ENCODE measurements at places on chromosomes 6 and 20.
A peak's percentile ranks its signal among the peaks of the same experiment; 100 is the strongest.

- no peak for DNase-seq
Measured at GRCh38 chr6:21664314-21665109, 71.0 kb downstream of the SOX4 start.

DNA sequence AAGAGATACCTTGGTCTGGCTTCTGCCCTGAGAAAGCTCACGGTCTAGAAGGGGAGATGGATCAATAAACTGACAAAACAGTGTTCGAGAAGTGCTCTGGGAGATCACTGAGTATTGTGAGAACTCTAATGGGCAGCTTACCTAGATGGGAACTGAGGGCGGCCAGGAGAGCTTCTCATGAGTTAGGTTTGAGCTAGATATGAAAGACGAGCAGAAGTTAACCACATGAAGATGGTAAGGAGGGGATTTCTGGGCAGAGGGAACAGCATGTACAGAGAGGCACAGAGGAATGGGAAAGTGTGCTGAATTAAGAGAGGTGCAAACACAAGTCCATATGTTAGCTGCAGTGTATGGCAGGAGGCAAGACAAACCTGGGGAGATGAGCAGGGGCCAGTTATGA lies 11.9 kb downstream of the ZFAND3 start:
- no peak for DNase-seq

GRCh38 chr6:93059911-93060310 lies 359.4 kb downstream of the EPHA7 start:
- no peak for DNase-seq

DNA sequence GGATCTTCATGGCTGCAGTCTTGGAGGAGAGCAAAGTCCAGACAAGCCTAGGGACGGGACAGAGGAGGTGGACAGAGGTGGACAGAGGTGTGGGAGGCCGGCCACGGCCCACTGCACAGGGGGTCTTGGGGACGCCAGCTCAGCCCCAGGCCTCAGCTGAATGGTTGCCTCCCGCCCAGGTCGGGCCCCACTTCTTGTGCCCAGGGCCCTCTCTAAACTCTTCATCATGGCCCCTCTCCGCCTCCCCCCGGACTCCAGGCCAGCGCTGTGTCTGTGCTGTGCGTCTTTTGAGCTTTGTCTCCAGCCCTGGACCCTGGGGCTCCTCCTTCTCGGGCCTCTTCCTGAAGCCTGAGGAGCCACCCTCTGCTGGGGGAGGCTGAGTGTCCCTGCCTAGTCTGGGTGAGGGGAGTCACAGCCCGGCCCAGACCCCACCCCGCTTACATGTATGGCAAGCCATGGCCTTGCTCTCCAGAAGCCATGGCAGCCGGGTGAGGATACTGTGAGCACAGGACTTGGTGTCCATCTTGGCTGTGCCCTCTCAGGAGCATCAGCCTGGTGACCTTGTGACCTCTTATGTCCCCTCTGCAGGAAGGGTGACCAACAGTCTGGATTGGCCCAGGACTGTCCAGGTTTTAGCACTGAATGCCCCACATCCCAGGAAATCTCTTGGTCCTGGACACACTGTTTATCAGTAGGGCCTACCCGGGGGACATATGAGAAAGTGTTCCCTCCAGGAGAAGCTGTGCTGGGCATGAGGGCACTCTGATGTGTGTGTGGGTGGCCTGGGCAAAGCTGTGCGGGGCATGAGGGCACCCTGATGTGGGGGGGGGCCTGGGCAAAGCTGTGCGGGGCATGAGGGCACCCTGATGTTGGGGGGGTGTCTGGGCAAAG lies 9.4 kb upstream of the NPBWR2 start:
- DNase-seq, result no peak

DNA sequence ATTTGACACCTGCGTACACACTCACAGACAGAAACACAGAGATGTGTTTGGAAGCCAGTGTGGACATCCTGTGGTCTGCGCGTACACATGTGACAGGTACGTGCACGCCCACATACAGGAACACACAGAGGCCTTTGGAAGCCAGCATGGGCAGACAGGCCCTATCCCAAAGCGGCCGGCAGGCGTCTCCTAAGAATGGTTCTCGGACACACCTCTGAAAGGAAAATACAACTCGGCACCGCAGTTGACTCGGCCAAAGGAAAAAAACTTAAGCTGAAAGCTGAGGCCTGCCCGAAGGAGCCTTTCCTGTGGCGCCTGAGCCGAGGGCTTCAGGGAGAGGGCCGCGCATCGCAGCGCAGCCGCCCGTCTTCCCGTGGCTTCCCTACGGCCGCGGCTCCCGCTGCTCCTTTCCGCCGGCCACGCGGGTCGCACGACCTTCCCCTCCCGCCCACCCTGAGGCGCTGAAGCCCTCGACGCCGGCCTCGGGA lies 1.4 kb upstream of the CEP43 start:
- DNase-seq, result peak; percentile 46

GRCh38 chr6:16583144-16583762 lies 178.0 kb downstream of the ATXN1 start:
- no peak for DNase-seq

DNA sequence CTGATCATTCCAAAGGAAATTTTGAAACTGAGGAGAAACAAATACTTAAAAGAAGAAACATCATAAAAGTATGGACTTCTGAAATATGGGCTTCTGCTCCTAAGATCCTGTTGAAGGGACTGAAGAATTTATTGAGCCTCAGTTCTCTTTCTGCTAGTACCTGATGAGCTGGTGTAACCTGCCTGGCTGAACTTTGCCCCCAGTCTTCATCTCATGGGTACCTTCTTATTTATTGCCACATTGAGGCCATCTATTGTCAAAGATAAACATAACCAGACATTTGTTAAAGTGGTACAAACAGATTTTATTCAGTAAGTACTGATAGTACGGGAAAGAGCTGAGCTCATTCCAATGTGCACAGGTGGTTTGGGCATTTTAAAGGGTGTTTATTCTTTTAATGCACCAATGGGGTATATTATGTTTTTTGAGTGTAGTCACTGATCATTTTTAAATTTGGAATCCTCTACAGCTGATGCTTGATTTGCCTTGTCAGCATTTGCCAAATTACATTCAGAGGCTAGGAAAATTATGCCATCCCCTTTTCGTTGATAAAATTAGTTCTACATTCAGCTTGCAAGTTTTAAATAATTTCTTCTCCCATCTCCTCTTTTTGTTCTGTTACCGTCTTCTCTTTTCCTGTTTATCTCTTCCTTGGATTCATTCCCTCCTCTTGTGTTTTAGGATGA lies 118.2 kb downstream of the PRIM2 start:
- no peak for DNase-seq

- DNase-seq, result no peak
Measured at GRCh38 chr6:89339565-89339964, 13.0 kb downstream of the UBE2J1 start.

GRCh38 chr6:159056003-159056402 lies 11.2 kb upstream of the TAGAP start:
- no peak for DNase-seq

- no peak for DNase-seq
Measured at GRCh38 chr20:35344354-35344837, 52.2 kb upstream of the FAM83C start.

- DNase-seq, result no peak
Measured at GRCh38 chr20:47016068-47016664, 121.5 kb downstream of the EYA2 start.

GRCh38 chr20:58306421-58307261 lies 2.9 kb upstream of the RAB22A start:
- peak; percentile 95 for DNase-seq

All from central memory CD4-positive, alpha-beta T cell (primary cell).